Prostate gland (tissue), 2 donors: ENCODE measurements at places on chromosomes 7 and 10.

GRCh38 chr10:79266084-79266483 lies 81.2 kb upstream of the PPIF start:
- H3K4me1 ChIP-seq, result peaks cover 14% of the 10 kb centered on the region
- no peaks in the 10 kb centered on the region for H3K27me3 ChIP-seq
- H3K27ac ChIP-seq, result no peak overlapping the region
- H3K4me3 ChIP-seq, result no peak overlapping the region

DNA sequence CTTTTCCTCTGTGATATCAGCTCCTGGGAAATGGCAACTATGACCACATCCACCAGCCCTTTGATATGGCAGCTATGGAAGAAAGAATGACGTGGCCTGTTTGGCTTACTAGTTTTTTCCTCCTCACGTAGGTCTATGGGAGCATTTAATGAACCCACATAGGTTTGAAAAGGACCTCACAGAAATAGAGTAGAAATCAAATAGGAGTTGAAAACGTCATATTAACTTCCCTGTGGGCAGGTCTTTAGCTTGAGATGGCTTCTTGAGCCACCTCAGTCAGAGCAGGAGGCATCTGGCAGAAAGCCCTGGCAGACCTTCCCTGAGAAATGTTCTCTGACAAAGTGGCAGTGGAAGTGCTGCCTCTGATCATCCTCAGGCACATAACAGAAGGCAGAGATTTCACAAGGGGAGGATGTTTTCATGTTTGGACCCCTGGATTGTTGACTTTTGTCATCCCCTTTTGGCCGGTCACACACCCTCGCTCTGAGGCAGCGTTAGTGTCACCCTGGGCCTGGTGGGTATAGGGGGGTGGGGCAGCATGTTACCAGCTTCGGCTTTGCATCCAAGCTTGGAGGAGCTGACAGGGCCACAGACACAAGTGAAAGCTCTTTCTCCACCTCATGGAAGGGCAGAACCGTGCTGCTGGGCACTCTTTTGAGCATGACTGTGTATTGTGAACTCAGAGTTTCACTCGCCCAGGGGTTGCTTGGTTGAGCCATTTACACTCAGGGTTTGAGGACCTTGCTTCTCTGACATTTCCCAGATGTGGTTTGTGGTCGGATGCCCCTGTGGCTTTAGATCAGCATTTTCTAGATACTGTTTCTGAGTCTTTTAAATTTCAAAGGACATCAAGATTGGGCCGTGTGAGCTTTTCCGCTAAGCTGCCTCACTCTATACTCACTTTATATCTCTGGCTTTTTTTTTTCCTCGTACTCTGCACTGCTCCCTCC lies 184.2 kb downstream of the STK31 start:
- H3K27me3 ChIP-seq, result no peaks in the 10 kb centered on the region
- no peaks in the 10 kb centered on the region for H3K36me3 ChIP-seq
- H3K27ac ChIP-seq, result no peak overlapping the region

- no peaks in the 10 kb centered on the region for H3K36me3 ChIP-seq
- no peaks in the 10 kb centered on the region for H3K4me1 ChIP-seq
- H3K27ac ChIP-seq, result peak overlapping the region; percentile 67
- no peak for DNase-seq
These were observed 646 bp downstream of the SGCE start for GRCh38 chr7:94655126-94655847.

GRCh38 chr10:2296179-2296891 lies 559.0 kb upstream of the ADARB2 start:
- H3K4me1 ChIP-seq, result no peaks in the 10 kb centered on the region
- DNase-seq, result no peak
- no peaks in the 10 kb centered on the region for H3K36me3 ChIP-seq

GRCh38 chr7:95593343-95593742 lies 3.0 kb downstream of the PDK4 start:
- no peaks in the 10 kb centered on the region for H3K27me3 ChIP-seq
- H3K36me3 ChIP-seq, result no peaks in the 10 kb centered on the region
- no peaks in the 10 kb centered on the region for H3K4me1 ChIP-seq
- H3K27ac ChIP-seq, result peak overlapping the region; percentile 96

- H3K4me3 ChIP-seq, result no peak overlapping the region
- no peak overlapping the region for H3K27ac ChIP-seq
- H3K36me3 ChIP-seq, result no peaks in the 10 kb centered on the region
- DNase-seq, result no peak
- no peaks in the 10 kb centered on the region for H3K27me3 ChIP-seq
These were observed 45.6 kb downstream of the GPR141 start for GRCh38 chr7:37729181-37729580.

DNA sequence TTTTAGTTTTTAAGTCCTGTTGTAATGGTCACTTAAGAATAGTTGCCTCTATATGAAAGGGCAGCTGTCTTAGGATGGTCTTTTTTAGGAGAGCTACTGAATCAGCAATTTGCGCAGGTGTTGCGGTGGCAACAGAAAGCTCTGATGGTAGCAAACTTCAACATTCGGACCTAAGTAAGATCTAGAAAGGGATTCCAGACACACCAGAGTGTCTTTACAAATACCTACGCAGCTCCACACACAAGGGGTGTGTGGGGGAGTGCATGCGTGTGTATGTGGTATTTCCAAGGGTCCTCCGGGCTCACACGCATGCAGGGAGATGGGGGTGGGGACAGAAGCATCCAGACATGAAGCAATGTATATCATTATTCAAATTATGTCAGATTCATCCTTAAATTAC lies 438.6 kb upstream of the MGMT start:
- DNase-seq, result no peak
- no peak overlapping the region for H3K4me3 ChIP-seq
- H3K36me3 ChIP-seq, result no peaks in the 10 kb centered on the region
- no peaks in the 10 kb centered on the region for H3K27me3 ChIP-seq

DNA sequence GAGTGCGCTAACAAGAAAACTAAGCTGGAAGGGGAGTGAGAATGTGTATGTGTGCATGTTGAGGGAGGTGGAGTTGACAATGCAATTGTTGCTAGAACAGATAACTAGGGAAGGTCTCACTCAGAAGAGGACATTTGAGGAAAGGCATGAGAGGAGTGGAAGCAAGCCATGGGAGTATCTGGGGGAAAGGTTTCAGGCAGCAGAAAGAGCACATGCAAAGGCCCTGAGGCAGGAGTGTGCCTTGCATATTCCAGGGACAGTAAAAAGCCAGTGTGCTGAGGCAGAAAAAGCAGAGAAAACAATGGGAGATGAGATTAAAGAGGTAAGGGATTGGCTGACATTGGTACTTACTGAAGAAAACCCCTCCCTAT lies 149.6 kb upstream of the ADO start:
- no peaks in the 10 kb centered on the region for H3K27me3 ChIP-seq
- no peak overlapping the region for H3K4me3 ChIP-seq
- H3K4me1 ChIP-seq, result no peaks in the 10 kb centered on the region
- DNase-seq, result no peak
- H3K27ac ChIP-seq, result no peak overlapping the region
